ENCODE measurements at places on chromosomes 5 and 9. TPM values are rescaled to one million over a fixed set of nuclear protein-coding genes. Genes with fewer than 3 reads are reported as not detected.

- no peak for DNase-seq
These were observed 5.1 kb downstream of the BHMT2 start for GRCh38 chr5:79074641-79075040.

DNA sequence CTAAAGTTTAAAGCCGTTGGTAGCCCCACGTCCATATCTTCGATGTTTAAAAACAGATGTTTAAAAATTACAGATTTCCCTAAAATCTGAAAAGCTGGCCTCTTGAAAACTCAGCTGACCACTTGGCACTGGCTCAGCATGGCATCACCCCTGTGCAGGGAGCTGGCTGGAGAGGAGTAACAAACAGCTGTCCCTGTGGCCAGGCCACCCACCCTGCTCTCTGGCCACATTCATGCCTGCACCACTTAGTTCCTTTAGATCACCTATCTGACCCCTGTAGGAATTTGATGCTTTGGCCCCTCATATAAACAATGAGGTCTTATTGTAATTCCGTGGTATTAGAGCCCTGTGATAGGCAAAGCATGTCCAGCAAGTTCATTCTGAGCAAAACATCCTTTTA, 107.5 kb downstream of the FRMD3 start:
- no peak for DNase-seq

SV2C gene
- total RNA-seq: 0.15 TPM

DNA sequence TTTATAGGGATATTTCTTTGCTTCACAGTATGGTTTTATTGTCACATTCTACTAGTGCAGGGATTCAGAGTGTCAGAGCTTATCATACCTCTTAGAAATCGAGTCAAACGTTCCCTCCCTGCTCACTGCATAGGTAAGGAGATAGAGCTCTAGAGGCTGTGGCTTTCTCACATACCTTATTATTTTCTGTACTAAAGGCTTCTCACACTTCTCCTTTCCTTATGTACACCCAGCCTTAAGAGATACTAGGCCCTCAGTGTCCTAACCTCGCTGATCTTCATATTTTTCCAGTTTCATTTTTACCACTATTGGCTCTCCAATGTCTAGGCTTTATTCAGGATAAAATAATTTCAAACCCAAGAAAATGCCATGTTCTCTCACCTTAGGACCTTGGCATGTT, 297.3 kb upstream of the RIOK2 start:
- no peak for DNase-seq

- peak; percentile 63 for DNase-seq
These were observed 23.3 kb upstream of the COL5A1 start for GRCh38 chr9:134618163-134618832.

DNA sequence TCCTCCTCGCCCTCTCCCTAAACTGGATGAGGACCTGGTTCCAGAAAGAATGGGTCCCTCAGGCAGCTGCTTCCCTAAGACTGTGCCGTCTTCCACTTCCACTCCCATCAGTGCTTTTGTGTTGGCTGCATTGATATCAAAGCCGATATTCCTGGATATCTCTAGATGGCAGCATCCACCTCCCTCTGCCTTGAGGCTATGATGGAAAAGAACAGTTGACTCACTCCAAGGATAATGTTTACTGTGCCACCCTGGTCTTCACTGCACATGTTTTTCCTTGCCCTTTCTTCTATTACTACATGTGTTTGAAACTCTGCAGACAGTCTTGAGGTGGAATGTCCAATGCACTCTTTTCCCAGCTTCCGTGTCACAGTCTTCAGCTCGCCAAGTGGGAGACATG, 211.6 kb downstream of the MAST4 start:
- no peak for DNase-seq

DNA sequence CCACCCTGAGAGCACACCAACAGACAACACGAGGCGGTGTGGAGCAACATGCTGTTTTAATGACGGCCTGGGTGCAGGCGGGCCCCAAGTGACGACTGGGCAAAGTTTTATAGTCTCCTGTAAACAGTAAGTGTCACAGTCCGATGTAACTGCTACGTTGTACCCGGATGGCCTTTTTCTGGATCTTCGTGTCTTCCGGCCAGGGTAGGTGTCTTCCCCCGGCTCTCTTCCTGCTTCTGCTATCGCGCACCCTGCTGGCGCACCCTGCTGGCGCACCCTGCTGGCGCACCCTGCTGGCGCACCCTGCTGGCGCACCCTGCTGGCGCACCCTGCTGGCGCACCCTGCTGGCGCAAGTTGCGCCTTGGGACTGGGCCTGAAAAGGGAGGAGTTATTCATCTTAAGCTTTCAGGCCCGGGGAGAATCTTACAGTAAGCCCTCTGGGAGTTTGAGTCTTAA, 143.0 kb upstream of the TARS1 start:
- DNase-seq: no peak

DNA sequence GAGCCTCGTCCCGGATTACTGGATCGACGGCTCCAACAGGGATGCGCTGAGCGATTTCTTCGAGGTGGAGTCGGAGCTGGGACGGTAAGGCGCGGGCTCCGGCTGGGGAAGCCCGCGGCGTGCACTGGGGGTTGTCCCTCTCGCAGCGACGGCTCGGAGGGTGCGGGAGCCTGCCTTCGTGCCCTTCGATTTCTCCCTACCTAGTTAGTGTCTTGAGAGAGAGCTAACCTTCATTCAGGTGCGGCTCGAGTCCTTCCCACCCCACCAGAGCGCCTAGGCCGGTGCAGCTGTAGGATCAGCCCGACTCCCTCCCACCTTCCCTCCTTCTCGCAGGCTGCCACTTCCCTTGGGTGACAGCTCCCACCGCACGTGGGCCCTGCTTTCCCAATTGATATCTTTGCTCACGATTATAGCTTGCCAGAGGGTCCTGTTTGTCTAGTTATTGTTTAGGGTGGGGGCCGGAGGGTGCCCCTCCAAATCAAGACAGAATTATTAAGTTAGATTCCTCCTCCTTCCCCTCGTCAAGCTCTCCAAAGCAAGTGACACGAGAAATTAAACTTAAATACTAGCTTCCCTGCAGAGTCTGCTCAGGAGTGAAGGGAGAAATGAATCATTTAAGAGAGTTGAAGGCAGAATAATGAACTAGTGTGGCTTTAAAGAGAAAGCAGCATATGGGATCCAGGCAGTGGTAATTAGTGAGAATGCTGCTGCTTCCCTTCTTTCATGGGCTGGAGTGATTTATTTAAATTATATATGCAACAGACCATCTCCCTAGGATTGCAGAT, 569 bp downstream of the CAMK4 start:
- no peak for DNase-seq

JAKMIP2 gene
- 0.16 TPM for total RNA-seq

GLDC gene
- not detected for total RNA-seq

GRCh38 chr9:116322521-116322920, 168.9 kb downstream of the PAPPA start:
- no peak for DNase-seq

DNA sequence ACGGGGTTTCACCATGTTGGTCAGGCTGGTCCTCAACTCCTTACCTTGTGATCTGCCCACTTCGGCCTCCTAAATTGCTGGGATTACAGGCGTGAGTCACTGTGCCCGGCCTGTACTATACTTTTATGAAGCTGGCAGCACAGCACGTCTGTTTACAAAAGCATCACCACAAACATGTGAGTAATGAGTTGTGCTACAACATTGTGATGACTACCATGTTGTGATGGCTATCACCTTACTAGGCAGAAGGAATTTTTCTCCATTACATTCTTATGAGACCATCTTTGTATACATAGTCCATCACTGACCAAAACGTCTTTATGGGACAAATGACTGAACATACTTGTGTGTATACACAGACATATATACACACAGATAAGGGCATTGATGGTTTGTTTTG, 1019.0 kb downstream of the CDH18 start:
- DNase-seq: no peak

GRCh38 chr5:39785410-39785809, 360.6 kb upstream of the DAB2 start:
- no peak for DNase-seq

DNA sequence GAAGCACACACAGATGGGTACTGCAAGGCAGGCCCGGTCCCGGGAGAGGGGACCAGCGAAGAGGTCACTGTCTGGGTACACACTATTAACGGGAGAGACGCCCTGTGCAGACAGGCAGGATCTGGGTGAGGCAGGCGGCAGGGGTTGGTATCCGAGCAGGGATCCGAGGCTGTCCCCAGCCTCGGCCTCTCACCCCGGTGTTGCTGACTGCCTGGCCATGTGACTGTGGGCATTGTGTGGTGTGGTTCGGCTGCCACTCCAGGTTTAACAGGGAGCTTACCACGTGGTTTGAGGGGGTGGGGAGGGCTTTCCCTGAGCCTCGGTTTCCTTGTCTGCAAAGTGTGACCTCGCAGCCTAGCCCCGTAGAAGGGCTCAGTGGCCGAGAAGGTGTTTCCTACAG, 11.1 kb upstream of the RALGDS start:
- DNase-seq: no peak

DNA sequence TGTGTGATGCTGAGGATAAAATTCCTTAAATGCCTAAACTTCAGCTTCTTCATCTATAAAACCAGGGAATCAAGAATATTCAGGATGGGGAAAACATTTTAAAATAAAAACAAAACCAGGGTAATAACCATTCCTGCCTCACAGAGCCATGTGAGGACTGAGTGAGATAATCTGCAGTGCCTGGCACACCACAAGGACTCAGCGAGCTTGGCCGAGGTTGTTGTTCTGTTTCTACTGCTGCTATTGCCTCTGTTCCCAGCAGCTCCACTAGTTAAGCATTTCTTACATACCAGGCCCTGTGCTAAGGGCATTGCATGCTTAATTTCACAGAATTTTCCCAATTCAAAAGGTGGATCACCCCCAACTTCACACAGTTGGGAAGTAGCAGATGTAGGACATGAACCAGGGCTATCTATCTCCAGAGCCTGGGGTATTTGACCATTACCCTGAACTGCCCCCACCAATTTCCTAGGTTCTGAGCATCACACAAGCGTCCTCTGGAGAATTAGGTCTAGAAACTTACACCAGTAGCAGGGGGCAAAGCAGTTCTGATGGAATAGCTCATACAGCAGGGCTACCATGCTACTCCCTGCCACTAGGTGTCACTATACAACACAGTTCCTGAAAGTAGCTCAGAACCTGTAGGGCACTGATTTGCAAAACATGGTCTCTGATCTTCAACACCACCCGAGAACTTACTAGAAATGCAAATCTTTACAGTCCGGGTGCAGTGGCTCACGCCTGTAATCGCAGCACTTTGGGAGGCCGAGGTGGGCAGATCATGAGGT, 74.3 kb downstream of the LRSAM1 start:
- no peak for DNase-seq

SAXO1 gene
- total RNA-seq: not detected

GRCh38 chr5:28374492-28374967, 1336.1 kb upstream of the CDH9 start:
- DNase-seq: no peak

SLC23A1 gene
- not detected for total RNA-seq

GRCh38 chr5:96087939-96088338, 126.3 kb upstream of the ELL2 start:
- no peak for DNase-seq

GRCh38 chr9:133811471-133811870, 73.3 kb upstream of the SARDH start:
- no peak for DNase-seq

SLC28A3 gene
- 0.33 TPM for total RNA-seq

SLC36A3 gene
- total RNA-seq: not detected

DNA sequence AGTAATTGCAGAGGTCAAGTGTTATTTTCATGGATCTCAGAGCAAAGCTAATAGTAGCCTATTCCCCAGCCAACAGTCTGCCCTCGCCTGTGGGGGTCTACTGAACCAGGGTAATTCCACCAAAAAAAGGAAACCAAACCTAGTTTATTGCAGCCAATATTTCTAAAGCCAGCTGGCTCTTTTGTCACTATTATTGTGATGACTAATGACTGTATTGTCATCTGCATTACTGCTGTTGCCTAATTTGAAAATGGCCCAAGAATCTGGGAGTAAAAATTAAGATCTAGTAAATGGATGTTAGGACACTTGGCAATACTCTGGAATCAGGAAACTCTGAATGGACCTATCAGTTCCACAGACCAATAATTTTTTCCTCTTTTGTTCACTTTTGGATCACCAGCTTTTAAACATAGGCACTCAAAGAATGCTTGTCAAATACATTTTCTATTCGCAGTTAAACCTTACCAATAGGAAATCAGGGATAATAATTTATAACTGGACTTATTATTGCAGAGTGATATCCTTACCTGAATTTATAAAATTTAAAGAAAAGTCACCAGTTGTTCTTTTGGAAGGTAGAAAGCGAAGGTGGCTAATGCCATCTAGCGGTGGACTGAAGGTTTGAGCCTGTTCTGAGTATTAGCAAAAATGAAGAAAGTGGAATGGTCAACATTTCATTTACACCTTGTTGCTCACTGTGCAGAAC, 69.2 kb downstream of the SYK start:
- DNase-seq: no peak

GRCh38 chr5:163877865-163878264, 372.4 kb downstream of the MAT2B start:
- no peak for DNase-seq

EDIL3 gene
- 9.0 TPM for total RNA-seq

TAL2 gene
- total RNA-seq: not detected

- no peak for DNase-seq
These were observed 186.8 kb downstream of the ACTL7B start for GRCh38 chr9:108668938-108669335.

Data from right atrium auricular region (tissue), 2 donors.